ENCODE measurements at places on chromosomes 6 and 20.

GRCh38 chr20:60851826-60852704 lies 400.0 kb upstream of the CDH4 start:
- no peak for DNase-seq

GRCh38 chr6:162751211-162751859 lies 23.6 kb downstream of the PACRG start:
- DNase-seq = no peak

DNA sequence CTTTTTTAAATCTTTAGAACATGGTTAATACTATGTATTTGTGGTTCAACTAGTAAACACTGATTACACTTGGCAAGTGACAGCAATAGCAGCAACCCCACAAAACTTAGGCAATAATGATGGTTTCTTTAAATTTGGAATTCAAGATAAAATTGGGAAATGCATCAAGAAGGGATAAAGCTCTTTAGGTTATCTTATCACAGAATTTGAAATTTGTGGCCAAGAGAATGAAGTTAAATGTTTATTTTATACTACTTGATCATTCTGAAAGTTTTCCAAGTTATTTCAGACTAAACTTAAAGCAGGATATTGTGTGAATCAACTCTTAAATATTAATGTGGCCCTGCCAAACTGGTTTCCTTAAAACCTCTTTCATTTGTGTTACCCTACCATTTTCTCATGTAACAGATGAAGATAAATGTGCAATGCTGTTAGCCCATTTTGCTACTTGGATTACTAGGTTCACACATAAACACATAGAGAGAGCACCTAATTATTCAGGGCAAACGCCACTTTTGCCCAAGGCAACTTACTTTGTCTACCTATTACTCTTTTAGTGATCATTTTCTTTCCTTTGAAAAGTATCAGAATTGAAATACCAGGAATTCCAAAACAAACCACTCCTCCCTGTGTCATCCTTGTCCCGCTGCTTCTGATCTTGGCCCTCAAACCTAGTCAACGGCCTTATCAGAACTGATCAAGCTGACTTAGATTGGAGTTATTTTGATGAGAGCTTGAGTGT lies 186.7 kb upstream of the TENT5A start:
- DNase-seq = no peak

DNA sequence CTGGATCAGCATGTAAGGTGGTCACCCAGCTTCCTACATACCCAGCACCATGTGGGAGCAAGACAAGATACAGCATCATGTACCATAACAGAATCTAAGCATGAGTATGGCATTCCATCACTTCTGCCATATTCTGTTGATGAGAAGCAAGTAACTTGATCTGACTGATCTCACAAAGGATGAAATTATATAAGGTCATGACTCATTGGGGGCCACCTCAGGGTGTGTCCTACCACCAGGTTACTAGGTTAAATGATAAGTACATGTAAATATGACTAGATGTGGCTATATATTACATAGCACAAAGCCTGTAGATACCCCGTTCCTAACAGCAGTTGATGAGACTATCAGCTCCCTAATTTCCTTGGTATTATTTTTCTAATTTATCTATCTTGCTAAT lies 213.1 kb downstream of the DOK5 start:
- DNase-seq = no peak

- DNase-seq = no peak
These were observed 390.2 kb downstream of the PRKN start for GRCh38 chr6:162337412-162337811.

DNA sequence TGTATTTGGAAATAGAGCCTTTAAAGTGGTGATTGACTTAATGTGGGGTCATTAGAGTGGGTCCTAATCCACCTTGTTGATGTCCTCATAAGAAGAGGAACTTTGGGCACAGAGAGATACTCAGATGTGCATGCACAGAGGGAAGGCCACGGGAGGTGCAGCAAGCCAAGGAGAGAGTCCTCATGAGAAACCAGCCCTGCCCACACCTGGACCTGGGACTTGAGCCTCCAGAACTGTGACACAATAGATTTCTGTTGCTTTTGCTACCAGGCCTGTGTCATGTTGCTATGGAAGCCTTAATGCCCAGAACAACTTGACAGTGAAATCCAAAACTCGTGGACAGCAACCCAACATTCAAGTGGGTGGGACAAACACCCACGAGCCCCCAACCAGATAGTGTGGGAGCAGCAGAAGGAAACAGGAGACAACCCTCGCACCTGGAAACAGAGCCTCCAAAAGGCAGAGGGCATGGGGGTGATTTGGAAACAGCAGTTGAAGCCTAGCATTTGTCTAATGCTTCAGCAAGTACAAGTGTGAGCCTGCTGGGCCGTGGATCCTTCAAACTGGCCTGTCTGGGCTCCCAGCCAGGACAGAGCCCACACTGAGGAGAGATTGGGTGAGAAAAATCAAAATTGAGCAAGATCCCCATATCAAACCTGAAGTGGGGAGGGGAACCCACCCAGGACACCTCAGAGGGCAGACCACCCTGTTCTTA lies 201.0 kb upstream of the CST7 start:
- no peak for DNase-seq

Measured in ascending aorta (tissue), 2 donors.